H4 (cell line): ENCODE measurements at places on chromosomes 3 and 15.

DNA sequence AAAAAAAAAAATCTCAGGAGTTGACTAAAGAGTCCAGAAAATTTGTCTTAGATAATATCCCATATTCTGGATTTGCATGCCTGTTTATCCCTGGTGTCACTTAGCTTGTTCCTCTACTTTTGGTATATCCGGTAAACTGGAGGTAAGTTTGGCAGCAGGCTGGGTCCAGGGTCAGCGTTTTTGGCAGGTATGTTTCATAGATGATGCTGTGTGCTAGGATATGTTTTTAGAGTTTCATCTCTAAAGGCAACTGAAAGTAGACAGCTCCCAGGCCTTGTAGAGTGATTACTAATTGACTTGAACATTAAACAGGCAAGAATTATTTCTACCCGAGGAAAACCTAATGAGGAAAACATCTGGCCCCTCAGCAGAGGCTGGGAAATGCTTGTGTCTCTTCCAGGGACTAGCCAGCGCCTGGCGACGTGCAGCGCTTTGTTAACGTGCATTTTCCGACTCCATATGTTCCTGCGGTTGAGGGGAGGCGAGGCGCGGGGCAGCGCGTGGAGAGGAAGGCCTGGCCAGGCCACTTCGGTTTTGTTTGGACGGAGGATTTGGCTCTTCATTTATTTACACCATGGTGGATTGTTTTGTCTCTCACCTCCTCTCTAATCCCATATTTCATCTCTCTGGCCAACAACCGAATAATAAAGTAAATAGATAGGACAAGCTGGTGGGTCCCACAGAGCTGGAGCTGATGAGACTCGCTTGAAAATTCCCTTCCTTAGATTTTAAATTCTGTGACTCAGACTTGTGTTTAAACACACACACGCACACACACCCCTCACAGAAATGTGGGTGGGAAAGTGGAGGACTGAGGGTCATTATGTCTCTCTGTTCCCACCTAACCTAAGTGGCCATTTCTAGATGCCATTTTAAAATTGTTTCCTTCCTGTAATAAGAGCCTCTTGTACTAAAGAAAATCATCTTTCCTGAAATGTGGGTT lies 65.3 kb downstream of the ASB7 start:
- DNase-seq: no peak

- no peak for DNase-seq
These were observed 287.6 kb downstream of the SOX2 start for GRCh38 chr3:181999314-181999713.

GRCh38 chr3:194890091-194890490 lies 204.4 kb downstream of the FAM43A start:
- no peak for DNase-seq

DNA sequence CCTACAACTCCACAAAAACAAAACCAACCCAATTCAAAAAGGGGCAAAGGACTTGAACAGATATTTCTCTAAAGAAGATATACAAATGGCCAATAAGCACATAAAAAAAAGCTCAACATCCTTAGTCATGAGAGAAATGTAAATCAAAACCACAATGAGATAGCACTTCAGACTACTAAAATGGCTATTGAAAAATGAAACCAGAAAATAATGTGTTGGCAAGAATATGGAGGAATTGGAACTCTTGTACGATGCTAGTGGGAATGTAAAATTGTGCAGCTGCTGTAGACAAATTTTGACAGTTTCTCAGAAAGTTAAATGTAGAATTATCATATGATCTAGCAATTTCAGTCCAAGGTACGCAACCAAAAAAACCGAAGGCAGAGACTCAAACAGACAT lies 29.0 kb downstream of the KY start:
- no peak for DNase-seq

- DNase-seq: no peak
These were observed 52.3 kb downstream of the CCNL1 start for GRCh38 chr3:157107644-157108133.

GRCh38 chr3:157785102-157785826 lies 282.0 kb upstream of the VEPH1 start:
- peak; percentile 88 for DNase-seq

DNA sequence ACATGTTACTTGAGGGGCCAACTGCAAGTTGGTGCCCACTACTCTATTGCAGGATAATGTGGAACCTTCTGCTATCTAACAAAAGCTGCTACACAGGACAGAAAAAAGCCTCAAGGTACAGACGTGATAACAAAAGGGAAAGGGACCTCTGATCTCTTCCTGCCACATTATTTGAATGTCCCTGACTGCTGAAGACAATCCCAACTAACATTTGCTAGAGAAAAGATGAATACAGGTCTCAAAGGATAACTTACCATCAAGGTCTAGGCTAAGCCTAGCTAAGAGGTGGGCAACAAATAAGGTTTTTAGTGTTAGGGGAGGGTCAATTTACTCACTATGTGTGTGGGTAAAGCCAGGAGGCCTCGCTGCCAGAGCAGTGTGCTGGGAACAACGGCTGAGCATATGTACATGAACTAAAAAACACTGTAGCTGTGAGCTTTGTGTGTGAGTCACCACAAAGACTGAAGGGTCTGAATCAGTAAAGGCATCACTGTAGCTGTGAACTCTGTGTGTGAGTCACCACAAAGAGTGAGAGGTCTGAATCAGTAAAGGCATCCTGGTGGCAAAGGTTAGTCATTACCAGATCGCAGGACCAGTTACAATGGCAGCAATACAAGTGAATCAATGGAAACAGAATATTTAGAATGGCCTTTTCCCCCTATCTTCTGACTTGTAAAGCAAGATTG lies 111.7 kb downstream of the LMLN start:
- peak; percentile 91 for DNase-seq

DNA sequence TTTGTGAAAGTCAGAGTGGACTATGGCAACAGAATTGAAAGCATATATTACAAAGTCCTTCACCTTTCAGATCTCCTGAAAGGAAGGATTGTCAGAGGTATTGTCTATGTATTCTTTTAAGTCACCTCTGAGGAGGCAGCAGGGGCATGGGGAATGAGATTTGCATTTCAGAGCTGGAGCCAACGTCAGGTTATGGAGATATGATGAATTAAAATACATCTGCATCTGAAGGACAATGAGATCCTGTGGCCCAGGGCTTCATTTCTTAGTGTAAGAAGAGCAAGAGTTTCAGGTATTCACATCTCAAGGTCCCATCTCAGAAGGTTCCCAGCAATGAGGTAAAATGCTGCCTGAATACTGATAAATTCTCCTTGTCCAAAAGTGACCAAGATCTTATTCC lies 695.8 kb downstream of the TUSC7 start:
- no peak for DNase-seq

DNA sequence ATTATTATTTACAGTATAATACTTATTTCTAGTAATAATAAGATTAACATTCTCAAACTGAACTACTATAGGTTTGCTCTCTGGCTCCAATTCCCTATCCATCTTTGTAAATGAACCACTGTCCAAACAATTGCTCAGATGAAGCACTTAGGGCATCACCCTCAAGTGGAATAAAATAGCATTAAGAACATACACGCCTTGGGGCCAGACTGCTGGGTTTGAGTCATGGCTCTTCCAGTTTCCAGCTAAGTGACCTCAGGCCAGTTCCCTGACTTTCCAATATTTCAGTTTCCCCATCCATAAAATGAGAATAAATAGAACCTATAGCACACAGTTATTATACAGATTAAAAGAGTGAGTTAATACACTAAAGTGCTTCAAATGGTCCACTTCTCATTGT lies 507.2 kb downstream of the MAGI1 start:
- DNase-seq: no peak
